ENCODE measurements at places on chromosomes 5 and 9.
A peak's percentile ranks its signal among the peaks of the same experiment; 100 is the strongest.

- no peak for DNase-seq
These were observed 14.1 kb downstream of the ALDH1B1 start for GRCh38 chr9:38406476-38407186.

- DNase-seq = peak; percentile 58
These were observed 49.5 kb downstream of the TJP2 start for GRCh38 chr9:69223605-69224004.

- peak; percentile 69 for DNase-seq
These were observed 98.7 kb downstream of the RAPGEF6 start for GRCh38 chr5:131536211-131536826.

- no peak for DNase-seq
These were observed 22.9 kb downstream of the CPLX2 start for GRCh38 chr5:175894271-175894670.

- DNase-seq = no peak
These were observed 65.7 kb downstream of the SREK1 start for GRCh38 chr5:66209794-66210193.

DNA sequence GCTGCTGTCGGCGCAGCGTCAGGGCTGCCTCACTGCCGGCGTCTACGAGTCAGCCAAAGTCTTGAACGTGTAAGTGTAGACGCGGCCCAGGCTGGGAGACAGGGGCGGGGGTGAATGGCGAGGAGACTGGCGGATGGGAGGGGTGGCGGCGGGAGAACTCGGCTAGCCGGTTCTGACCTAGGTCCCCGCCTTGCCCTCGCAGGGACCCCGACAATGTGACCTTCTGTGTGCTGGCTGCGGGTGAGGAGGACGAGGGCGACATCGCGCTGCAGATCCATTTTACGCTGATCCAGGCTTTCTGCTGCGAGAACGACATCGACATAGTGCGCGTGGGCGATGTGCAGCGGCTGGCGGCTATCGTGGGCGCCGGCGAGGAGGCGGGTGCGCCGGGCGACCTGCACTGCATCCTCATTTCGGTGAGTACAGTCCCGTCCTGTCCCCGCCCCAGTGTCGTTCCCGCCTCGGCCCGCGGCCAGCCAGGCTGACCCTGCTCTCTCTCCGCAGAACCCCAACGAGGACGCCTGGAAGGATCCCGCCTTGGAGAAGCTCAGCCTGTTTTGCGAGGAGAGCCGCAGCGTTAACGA is 745 bp downstream of the GADD45G start:
- DNase-seq = no peak

GRCh38 chr5:93925321-93925720 is 183.9 kb upstream of the POU5F2 start:
- DNase-seq = no peak

GRCh38 chr5:132431632-132432031 is 58.9 kb downstream of the IRF1 start:
- DNase-seq = no peak

GRCh38 chr5:32803656-32804055 is 92.5 kb downstream of the NPR3 start:
- no peak for DNase-seq

- peak; percentile 24 for DNase-seq
These were observed 29.4 kb upstream of the PURA start for GRCh38 chr5:140084541-140084940.

DNA sequence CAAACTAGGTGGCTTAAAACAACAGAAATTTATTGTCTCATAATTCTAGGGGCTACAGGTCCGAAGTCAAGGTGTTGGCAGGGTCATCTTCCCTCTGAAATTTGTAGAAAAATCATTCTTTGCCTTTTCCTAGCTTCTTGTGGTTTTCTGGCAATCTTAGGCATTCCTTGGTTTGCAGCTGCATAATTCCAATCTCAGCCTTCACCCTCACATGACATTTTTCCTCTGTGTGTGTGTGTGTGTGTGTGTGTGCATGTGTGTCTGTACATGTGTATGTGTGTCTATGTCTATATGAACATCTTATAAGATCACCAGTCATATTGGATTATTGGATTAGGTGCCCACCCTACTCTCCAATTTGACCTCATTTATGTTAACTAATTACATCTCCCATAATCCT is 330.6 kb downstream of the CHSY3 start:
- no peak for DNase-seq

GRCh38 chr5:59088546-59088945 is 505.7 kb downstream of the RAB3C start:
- no peak for DNase-seq

DNA sequence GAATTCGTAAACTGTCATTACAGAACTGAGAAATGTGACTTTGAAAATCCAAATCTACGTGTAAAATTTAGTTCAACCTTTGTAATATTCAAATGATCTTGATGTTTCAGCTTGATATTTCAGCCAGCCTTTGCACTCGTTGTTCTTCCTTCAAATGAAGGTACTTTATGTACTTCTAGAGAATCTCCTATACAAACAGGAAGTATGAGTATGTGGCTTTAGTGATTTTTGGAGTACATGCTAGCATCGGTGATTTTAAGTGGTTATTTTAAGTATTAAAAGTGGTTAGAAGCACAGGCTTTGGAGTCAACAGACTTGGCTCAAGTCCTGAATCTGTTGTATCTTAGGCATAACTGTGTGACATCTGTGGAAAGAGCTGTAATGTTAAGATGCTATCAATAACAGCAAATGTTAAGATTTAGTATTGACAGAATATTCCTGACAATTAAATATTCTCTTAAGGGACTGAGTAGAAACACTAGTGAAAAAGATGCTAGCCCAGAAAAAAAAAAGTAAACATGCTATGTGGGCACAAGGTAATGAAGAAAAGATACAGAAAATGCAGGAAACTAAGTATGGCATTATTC is 398.0 kb downstream of the ADGRV1 start:
- DNase-seq = no peak

- peak; percentile 5 for DNase-seq
These were observed 243.8 kb upstream of the WWC1 start for GRCh38 chr5:168047669-168048111.

GRCh38 chr5:14946815-14947620 is 75.4 kb upstream of the ANKH start:
- peak; percentile 53 for DNase-seq

- no peak for DNase-seq
These were observed 219.4 kb downstream of the ATPSCKMT start for GRCh38 chr5:10030219-10030831.

DNA sequence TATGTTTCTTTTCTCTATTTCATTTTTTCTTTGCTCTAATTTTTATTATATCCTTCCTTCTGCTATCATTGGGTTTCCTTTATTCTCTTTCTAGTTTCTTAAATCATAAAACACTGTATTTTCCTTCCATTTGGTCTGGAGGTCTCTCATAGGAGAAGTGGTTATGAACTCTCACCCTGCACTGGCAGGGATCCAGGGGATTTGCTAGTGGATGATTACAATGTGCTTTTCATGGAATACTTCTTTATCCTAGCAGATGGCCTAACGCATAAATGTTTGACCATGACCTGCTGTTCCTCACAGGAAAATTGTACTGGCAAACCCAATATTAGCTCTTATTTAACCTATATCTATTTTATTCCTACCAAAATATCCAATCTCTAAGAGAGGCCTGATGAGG is 31.5 kb upstream of the SGCD start:
- no peak for DNase-seq

GRCh38 chr5:170312301-170312595 is 14.7 kb upstream of the LCP2 start:
- DNase-seq = no peak

DNA sequence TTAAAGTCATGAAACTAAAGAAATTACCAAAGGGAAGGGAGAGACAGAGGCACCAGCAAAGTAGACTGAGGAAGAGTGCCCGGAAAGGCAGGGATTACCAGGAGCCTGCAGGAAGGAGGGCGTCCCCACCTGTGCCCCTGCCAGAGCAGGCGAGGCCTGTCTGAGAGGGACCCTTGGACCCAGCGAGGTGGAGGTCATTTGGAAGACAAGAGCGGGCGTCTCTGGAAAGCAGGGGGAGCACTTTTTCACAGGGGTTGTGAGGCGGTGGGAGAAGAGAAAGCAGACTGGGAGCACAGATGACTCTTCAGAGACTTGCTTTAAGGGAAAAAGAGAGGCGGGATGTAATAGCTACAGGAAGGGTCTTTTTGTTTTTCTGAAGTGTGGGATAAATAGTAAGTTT is 27.5 kb upstream of the SLC2A8 start:
- no peak for DNase-seq

GRCh38 chr5:150152636-150153462 is 2.8 kb downstream of the PDGFRB start:
- DNase-seq = no peak

DNA sequence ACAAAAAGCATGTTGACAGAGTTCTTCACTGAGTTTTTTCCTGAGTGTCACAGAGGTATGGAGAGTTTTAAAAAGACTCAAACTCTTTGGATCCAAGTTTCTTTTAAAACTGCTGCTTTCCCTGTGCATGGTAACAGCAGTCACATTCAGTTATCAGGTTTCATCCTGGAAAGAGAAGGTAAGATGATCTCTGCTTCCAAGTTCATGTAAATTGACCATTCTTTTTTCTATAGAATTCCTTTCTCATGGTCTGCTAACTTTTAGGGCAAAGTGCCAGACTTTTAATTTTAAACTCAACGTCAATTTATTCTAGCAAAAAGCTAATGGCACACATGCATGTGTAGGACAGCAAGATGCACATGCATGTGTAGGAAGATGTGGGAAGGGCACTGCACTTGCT is 52.5 kb upstream of the PRLR start:
- no peak for DNase-seq

- no peak for DNase-seq
These were observed 209.4 kb downstream of the PIK3R1 start for GRCh38 chr5:68424799-68425537.

- no peak for DNase-seq
These were observed 524 bp downstream of the CYFIP2 start for GRCh38 chr5:157266286-157267007.

DNA sequence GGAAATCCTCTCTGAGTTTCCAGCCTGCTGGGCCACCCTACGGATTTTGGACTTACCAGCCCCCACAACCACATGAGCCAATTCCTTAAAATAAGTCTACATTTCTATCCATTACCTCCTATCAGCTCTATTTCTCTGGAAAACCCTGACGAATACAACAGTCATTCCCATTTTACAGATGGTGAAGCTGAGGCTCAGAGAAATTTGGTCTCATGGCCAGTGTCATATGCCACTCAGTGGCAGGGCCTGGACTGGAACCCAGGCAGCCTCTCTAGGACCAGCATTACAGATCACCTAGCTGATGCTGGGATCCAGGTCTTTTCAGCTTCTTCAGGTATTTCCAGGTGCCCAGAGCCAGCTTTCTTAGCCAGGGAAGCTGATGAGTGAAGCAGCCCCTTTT is 45.0 kb upstream of the SH3PXD2B start:
- DNase-seq = no peak

- no peak for DNase-seq
These were observed 47.9 kb downstream of the STOM start for GRCh38 chr9:121322037-121322736.

DNA sequence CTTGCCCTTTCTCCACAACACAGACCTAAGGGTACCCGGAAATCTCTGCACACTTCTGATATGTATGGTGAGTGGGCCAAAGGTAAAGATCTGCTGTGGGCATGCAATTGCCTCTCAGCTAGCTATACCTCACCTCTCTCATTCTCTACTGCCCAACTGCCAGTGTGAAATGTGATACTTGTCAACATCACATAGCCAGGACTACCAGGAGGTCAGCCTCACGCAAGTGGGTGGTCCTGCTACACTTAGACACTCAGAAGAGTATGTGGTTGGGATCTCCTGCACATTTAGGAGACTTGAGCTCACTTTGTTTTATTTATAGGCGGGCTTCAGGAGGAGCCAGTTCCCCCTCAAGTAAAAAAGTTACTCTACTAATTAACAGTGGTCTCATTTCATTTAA is 88.0 kb upstream of the MAN2A1 start:
- DNase-seq = no peak

GRCh38 chr5:7671381-7671993 is 179.4 kb downstream of the CFAP90 start:
- DNase-seq = peak; percentile 36

- no peak for DNase-seq
These were observed 337.1 kb downstream of the GADD45G start for GRCh38 chr9:89941875-89942274.

GRCh38 chr5:37539459-37539858 is 160.3 kb downstream of the WDR70 start:
- DNase-seq = no peak

Measured in pons (tissue), 1 donor.